ENCODE measurements at places on chromosomes 4 and X.

DNA sequence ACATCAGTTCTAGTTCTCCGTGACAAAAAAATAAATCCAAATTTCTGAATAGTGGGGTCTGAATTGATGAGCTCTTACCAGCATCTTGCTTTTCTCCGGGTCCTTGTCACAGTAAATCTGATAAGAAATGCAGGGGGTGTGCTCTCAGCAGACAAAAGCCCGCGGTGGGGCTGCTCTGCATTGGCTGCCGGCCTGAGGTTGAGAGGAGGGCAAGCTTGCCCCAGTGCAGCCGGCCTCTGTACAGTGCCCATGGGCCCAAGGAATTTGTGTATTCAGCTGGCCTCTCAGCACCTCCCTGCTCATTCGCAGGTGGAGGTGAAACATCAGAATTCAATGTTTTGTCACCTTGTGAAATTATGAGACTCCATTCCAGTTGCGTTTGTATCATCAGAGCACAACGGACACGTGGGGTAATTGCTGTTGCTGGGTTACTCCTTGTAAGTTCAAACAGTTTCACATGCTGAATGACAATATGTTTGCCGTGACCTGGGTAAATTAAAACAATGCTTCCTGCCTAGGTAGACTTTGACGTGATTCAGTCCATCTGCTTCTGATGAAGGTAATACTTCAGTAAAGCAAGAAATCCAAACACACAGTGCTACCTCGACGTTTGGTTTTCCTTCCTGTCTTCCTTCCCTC, 596.4 kb downstream of the MID1IP1 start:
- DNase-seq = no peak

GRCh38 chrX:3142259-3143042, 101.2 kb downstream of the ARSF start:
- no peak for DNase-seq

- no peak for DNase-seq
Observed at GRCh38 chrX:138923805-138924204, 212.3 kb upstream of the FGF13 start.

- no peak for DNase-seq
Observed at GRCh38 chr4:55561889-55562288, 15.2 kb upstream of the CLOCK start.

DNA sequence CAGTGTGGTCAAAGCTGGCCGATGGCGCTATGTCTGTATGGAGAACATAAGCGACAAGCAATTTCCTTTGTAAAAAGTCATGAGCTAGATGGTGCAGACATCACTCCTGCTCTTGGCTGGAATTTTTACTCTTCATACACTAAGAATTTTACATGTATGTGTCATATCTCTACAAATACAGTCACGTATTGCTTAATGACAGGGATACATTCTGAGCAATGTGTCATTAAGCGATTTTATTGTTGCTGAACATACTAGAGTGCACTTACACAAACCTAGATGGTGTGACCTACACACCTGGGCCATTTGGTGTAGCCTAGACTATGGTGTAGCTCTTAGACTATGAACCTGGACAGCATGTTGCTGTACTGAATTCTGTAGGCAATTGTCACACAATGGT, 185.4 kb downstream of the SOWAHB start:
- no peak for DNase-seq

DNA sequence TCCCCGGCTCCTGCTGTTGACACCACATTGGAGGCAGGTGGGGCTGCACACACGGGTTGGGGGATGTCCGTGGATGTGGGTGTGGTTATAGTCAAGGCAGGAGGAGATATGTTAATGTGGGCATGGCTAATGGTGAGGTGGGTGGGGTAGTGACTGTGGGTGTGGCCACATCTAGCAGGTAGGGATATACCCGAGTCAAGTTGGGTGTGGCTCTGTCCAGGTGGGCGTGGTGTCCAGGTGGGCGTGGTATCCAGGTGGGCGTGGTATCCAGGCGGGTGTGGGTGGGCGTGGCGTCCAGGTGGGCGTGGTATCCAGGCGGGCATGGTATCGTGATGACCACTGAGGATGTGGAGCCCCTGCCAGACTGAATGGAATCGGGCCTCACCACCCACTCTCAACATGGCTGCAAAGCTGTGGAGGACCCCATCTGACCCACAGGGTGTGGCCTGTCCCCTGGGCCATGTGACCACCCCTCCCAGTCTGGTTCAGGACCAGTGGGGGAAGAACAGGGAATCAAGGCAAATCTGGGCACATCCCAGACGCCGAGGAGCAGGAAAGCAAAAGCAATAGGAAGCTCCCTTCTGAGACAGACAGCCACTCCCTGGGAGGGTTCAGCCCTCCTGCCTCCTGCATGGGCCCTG, 21.0 kb downstream of the MAN2B2 start:
- peak; percentile 45 for DNase-seq

Measured in HAP-1 (cell line).